ENCODE measurements at places on chromosomes 3 and 15.

- DNase-seq, result no peak
Measured at GRCh38 chr15:30033211-30033610, 49.5 kb upstream of the GOLGA8J start.

DNA sequence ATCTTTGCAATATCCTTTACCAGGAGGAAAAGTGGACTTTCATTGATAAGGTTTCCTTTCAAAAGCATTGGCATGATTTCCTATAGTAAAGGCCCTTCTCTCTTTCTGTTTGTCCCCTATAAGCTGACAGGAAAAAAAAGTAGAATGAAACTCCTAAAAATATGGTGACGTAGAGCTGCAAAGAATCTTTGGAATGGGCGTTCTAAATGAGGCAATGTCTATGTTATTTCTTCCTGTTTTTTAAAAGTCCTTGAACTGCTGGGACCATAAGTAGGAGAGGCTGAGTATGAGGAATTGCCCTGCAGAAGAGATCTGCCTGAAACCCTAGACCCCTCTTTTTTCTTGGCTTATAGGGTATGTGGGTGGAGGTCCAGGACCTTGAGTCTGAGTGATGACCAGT is 17.2 kb downstream of the ST3GAL6 start:
- no peak for DNase-seq

DNA sequence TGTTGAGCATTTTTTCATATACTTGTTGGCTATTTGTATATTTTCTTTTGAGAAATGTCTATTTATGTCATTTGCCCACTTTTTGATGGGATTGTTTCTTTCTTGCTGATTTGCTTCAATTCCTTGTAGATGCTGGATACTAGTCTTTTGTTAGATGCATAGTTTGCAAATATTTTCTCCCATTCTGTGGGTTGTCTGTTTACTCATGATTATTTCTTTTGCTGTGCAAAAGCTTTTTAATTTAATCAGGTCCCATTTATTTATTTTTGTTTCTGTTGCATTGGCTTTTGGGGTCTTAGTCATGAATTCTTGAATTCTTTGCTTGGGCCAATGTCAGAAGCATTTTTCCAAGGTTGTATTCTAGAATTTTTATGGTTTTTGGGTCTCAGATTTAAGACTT is 251.7 kb downstream of the WNT5A start:
- no peak for DNase-seq

DNA sequence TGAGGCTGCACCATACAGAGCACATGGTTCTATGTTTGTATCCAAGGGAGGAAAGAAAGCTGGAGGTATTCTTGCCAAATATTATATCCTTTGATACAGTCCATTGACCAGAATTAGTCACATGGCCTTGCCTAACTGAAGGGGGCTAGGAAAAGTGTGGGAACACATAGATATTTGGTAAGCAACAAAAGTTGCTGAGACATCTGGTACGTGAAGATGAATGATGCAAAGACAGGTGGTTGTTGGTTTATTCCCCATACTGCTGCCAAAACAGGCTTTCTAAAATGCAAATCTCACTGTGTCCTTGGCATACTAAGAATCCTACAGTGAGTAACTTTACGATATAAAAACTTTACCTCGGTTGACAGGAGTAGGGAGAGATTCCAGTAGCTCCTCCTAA is 162.2 kb downstream of the VGLL3 start:
- DNase-seq, result no peak

Measured in T-cell (primary cell).